H9 (cell line): ENCODE measurements at places on chromosomes 16 and 17.

DNA sequence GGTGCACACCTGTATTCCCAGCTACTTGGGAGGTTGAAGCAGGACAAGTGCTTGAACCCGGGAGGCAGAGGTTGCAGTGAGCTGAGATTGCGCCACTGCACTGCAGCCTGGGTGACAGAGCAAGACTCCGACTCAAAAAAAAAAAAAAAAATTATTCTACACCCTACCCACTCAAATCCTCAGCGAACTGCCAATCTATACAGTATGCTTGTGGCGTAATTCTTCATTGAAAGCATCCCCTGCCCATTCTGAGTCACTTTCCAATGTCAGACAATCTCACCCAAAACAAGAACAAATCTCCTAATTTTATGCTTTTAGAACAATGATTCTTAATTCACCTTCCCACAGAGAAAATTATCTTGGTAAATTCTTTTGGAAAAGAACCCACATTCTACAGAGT is 12.0 kb downstream of the AMFR start:
- DNase-seq, result no peak

DNA sequence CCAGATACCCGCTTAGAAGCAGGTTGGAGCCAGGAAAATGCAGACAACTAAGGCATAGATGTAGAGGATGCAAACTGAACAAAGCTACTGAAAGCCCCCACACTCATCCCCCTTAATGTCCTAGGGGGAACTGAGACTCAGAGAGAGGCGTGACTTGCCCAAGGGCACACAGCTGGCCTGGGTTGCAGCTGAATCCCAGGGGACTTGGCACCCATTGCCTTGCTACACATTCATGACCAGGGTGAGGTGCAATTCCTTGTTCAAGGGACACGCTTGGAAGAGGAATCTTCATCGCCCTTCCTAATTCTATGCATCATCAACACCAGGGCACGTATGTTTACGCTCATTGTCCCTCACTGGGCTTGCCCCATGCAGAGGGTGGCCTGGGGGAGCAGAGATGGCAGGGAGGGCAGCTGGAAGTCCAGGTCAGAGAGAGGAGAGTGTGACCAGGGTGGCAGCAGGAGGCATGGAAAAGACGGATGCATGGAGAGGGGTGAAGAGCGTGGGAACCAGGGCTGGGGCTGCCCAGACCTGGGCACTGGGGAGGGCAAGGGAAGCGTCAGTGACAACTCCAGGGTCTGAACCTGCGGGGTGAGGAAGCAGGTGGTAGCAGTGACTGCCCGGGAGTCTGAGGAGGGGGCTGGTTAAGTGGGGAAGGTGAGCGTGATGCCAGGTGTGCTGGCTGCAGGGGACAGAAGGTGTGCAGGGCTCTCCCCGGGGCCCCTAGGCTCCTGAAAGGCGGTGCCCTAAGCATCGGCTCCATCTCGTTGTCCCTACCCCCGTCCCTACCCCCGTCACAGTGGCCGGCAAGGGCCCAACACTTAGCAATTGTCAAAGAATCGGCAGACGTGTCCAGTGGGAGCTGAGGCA is 267.1 kb upstream of the TNRC6C start:
- peak; percentile 27 for DNase-seq

GRCh38 chr16:49477250-49477895 is 103.8 kb downstream of the C16orf78 start:
- no peak for DNase-seq

GRCh38 chr17:78357672-78358537 is 2.0 kb downstream of the SOCS3 start:
- DNase-seq, result peak; percentile 76

GRCh38 chr17:78428836-78429617 is 50.6 kb downstream of the PGS1 start:
- DNase-seq, result no peak

DNA sequence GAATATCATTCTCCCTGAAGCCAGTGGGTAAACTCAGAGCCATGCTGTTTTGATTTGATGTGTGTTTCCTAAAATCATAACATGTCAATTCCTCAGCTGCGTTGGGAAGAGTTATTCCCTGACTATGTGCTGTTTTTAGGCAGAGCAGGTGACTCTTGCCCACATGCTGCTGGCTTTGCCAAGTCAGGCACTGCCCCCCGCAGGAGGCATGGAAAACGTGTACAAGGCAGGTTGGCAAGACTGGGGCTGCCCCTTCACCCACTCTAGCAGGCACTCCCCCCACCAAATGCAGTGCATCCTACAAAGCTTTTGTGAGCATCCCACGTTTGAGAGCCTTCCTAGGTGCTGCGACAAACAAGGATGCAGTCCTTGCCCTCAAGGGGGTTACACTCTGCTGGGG is 38.3 kb upstream of the NAT9 start:
- DNase-seq, result no peak

DNA sequence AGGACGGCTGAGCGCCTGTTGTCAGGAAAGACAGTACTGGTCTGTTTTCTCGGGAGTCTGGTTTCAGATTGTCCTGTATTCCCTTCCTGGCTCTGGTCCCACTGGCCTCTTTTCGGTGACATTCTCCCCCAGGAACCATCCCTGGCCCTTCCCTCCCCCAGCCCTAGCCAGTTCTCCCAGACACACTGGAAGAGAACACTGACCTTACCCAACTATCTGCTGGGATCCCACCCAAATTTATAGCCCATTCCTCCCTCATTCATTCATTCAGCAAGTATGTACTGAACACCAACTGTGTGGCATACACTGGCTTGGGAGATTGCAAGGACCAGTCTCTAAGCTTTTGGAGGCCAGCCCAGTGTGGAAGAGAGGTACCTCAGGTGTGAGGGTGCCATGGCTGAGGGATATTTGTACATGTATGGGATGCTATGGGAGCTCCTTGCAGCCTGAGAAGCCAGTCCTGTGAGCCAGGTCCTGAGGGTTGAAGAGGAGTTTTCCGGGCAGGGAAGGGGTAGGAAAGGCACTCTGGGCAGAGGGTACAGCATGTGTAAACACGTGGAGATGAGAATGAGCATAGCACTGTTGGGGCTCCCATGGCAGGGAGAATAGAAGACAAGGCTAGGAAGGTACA is 5.2 kb downstream of the RND2 start:
- DNase-seq, result no peak

DNA sequence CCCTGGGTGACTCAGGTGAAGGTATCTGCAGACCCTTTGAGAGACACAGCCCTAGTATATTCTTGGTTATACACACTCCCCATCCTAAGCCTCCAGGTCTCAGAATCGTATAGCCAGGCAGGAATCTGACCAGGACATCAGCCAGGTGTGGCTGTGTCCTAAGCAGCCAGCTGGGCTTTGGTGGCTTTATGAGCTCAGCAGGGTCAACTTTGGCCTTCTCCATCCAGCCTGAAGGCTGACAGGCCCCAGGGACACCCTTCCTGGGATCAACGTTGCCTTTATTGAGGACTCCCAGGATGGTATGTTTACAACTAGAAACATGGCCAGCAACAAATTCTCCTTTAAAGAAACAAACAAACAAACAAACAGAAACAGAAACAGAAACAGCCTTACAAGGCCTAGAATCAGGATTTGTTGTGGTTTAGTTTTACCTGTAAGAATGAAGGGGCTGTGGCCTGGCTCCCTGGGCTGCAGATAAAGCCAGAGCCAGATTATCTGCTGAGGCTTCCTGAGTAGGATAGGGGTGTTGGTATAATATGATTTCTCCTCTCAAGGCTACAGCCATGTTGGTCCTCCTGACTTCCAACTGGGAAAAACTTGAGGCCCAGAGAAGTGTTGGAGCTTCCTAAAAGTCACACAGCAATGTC is 8.5 kb downstream of the KIF19 start:
- DNase-seq, result no peak

GRCh38 chr17:40218006-40218739 is 931 bp upstream of the WIPF2 start:
- no peak for DNase-seq

- DNase-seq, result no peak
Measured at GRCh38 chr16:11677959-11678881, 10.0 kb downstream of the SNN start.

GRCh38 chr16:66408163-66409048 is 18.7 kb upstream of the BEAN1 start:
- DNase-seq, result no peak

DNA sequence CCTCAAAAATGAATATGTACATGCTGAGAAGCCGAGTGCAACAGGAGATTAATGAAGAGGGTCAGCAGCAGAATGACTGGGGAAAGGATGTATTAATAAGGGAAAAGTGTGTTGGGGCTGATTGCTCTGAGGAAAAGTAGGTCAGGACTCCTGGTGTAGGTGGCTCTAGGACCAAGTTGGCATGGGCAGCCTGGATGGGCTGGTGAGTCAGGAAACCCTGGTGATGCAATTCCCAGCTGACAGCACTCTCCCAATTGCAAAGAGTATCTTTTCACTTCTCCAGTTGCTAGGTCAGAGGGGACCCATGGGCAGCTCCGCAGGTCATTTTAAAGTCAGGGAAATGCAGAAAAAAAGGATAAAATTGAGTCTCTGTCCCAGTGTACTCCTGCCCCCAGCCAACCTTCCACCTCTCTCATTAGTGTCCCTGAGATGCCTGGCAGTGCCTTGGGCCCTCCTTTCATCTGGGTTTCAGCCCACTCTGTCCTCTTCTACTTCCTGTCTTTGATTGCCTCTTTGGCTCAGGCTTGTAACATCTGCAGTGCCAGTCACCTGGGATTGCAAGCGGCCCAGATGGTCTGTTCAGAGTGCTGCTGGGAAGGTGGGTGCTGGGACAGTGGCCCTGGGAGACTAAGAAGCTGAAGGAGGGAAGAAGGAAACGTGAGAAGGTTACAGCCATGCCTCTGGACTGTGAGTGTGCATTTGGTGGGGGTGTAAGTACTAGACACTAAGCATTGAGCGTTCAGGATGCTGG is 2177.2 kb downstream of the TP53TG3F start:
- DNase-seq, result no peak

GRCh38 chr16:27481282-27481934 is 68.3 kb downstream of the GTF3C1 start:
- no peak for DNase-seq

DNA sequence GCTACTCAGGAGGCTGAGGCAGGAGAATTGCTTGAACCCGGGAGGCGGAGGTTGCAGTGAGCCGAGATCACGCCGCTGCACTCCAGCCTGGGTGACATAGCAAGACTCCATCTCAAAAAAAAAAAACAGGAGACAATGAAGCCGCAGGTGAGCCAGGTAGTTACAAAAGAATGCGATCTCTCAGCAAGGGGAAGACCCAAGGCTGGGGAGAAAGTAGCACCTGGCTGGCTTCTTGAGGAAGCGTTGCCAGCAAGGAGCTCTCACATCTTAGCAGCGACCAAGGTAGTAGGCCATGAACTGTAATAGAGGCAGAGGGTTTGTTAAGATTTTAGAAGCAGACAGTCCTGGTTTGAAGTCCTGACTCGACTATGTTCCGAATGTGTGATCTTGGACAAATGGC is 175.0 kb downstream of the AIPL1 start:
- DNase-seq, result peak; percentile 65

DNA sequence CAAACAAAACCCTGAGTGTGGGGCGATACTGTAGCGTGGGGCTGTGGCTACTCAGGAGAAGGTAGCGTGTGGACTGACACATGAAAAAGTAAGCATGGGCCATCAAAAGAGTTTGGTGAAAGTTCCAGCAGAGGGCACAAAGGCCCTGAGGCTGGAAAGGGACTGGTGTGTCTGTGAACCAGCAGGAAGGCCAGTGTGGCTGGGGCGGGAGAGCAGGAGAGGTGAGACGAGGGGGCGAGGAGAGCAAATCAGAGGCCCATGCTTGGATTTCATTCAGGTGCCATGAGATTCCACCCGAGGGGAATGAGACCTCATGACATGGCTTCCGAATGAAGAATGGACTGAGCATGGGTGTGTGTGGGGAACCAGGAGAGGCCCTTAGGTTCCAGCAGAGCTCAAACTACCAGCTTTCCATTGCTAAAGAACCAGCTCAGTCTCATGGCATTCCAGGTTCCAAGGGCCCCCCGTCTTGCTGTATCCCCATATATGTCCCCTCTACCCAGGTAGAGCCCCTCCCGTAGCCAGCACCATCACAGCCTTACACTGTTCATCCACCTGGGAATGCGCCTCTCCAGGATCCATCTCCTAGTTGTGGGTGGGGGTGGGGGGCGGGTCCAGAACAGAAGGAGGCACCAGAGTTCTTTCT is 31.1 kb downstream of the TRPV2 start:
- peak; percentile 78 for DNase-seq

- DNase-seq, result peak; percentile 91
Measured at GRCh38 chr16:4511441-4512082, 27.0 kb downstream of the CDIP1 start.

- no peak for DNase-seq
Measured at GRCh38 chr17:77466596-77467223, 325.9 kb downstream of the SEC14L1 start.
